ENCODE measurements at places on chromosomes 4 and X.
A peak's percentile ranks its signal among the peaks of the same experiment; 100 is the strongest.

DNA sequence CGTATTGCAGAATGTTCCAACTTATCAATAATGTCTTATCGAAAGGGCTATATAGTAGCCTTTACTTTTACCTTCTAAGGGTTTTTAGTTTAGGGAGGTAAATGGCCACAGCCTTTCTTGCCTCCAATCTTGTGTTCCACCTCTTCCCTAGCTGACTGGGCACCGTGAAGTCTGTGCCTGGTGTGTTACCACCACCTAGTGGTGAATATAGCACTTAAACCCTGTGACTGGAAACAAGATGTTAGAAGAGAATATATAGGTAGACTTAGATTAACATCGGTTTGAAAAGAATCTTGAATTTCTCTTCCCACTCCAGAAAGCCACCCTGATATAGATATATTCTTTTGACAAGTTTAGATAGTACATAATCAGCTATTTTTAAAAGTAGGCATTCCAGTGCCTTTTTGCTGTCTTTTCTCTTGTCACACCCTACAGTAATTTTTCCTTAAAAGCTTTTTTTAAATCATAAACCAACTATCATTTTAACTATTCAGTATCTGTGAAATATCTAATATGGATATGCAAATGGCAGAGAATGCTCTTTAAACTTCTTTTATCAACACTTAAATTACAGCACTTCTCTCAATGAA lies 27.8 kb upstream of the ADH7 start:
- DNase-seq = peak; percentile 10

GRCh38 chr4:132530861-132531260 lies 618.2 kb upstream of the PCDH10 start:
- peak; percentile 14 for DNase-seq

GRCh38 chr4:47106561-47106960 lies 75.2 kb downstream of the GABRB1 start:
- no peak for DNase-seq

GRCh38 chr4:81606801-81607501 lies 135.2 kb upstream of the RASGEF1B start:
- no peak for DNase-seq

GRCh38 chrX:97538745-97539144 lies 655.0 kb downstream of the RPA4 start:
- no peak for DNase-seq

DNA sequence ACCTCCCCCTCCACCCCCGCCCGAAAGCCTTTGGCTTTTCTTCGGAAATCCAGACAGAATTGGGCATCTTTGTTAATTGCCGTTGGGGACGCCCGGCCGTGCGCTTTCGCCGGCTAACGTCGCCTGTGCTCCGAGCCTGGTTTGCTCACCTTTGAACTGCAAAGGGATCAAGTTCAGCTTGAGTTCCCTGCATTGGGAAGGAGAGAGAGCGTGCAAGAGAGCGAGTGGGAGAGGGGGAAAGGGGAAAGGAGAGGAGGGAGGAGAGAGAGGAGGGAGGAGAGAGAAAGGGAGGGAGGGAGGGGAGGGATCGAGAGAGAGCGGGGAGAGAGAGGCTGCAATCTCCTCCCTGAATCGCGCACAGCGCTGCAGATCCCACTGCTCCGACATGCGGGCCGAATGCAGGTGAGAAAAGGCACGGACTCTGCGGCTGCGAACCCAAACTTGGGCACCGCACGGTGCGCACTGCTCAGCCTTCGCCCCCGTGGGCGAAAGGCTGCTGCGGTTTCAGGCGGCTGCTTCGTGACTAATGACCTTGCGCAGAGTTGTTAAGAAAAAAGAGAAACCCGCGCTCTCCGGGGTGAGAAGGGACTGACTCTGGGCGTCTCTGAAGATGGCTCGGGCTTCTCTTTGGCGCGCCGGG lies at the start of gene PCDH7:
Gene PCDH7 (plus strand): TSS at position 349 of the 640 bp plus-strand sequence. CDS start 1,054 bp downstream, outside the sequence.
- no peak for DNase-seq

DNA sequence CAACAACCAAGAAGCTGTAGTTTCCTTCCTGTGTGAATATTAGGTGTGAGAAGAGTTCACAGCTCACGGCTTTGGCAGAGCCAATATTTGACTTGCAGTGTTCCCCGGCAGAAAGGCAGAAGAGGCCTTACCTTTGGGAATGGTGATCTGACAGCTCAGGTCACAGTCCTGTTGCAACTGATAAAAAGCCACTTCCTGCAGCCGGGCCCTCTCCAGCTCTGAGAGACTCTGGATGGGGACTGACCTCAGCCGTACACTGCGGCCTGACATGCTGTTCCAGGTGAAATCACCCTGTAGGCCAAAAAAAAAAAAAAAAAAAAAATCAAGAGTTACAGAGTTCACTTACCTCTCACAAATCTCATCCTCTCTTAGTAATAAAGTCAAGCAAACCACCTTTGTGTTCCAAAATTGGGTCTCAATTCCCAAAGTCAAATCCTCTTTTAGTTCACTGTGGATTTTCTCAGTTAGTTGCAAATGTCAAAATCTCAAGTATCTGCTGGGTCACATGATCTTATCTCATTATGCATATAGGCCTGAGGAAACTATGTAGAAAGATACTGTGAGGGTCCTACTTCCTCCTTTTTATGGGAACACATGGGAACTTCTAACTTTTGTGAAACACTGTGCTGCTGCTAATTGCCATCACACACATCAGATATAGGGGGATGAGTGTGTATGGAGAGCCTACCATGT lies 38.6 kb upstream of the AMELX start:
- no peak for DNase-seq

GRCh38 chr4:80454040-80454439 lies 118.5 kb downstream of the CFAP299 start:
- no peak for DNase-seq

Measured in NCI-H774 (cell line).